ENCODE measurements at places on chromosomes 6 and 20. TPM values are rescaled to one million over a fixed set of nuclear protein-coding genes. Genes with fewer than 3 reads are reported as not detected.

- DNase-seq, result peak; percentile 20
These were observed 6.5 kb downstream of the BTN2A2 start for GRCh38 chr6:26389349-26389894.

- no peak for DNase-seq
These were observed 57.4 kb upstream of the BMP2 start for GRCh38 chr20:6709910-6710595.

DNA sequence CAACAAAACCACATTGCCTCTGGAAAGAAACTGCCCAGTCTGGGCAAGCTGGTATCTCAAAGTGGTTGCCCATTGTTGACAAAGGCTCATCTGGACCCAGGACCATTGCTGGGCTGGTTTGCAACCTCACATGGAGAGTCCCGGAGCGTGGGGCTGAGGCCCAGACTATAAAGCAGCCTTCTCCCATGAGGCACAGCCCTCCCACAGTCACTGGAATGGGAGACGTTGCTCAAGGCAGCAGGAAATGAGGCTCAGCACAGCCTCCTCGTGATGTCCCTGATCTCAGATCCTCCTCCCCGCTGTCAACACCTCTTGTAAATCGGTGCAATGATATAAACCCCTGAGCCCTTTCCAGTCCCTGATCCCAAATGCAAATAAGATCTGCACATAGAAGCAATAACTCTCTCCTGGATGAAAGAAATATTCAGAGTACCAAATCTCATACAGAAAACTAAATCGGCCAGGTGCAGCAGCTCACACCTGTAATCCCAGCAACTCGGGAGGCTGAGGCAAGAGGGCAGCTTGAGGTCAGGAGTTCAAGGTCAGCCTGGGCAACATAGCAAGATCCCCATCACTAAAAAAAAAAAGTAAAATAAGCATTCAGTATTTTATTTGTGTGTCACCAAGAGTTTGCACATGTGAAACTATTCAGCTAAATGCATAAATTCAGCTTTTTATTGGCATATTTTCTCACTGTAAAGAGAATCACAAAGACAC is 103.0 kb upstream of the RREB1 start:
- DNase-seq, result peak; percentile 64

Gene FLRT3
- 2.6 TPM for total RNA-seq

Gene CD24
- total RNA-seq, result 1.3 TPM

Gene C6orf89
- 63.9 TPM for total RNA-seq
